ENCODE measurements at places on chromosomes 7 and 10. TPM values are rescaled to one million over a fixed set of nuclear protein-coding genes. Genes with fewer than 3 reads are reported as not detected.

MEOX2 gene
- not detected for total RNA-seq

PKD2L1 gene
- total RNA-seq: not detected

ATOH7 gene
- total RNA-seq: not detected

IRF5 gene
- total RNA-seq: 6.7 TPM

UPK3B gene
- total RNA-seq: 0.65 TPM
